ENCODE measurements at places on chromosomes 12 and 14.

GRCh38 chr14:74134484-74134883 lies 49.7 kb downstream of the LIN52 start:
- no peak for DNase-seq

DNA sequence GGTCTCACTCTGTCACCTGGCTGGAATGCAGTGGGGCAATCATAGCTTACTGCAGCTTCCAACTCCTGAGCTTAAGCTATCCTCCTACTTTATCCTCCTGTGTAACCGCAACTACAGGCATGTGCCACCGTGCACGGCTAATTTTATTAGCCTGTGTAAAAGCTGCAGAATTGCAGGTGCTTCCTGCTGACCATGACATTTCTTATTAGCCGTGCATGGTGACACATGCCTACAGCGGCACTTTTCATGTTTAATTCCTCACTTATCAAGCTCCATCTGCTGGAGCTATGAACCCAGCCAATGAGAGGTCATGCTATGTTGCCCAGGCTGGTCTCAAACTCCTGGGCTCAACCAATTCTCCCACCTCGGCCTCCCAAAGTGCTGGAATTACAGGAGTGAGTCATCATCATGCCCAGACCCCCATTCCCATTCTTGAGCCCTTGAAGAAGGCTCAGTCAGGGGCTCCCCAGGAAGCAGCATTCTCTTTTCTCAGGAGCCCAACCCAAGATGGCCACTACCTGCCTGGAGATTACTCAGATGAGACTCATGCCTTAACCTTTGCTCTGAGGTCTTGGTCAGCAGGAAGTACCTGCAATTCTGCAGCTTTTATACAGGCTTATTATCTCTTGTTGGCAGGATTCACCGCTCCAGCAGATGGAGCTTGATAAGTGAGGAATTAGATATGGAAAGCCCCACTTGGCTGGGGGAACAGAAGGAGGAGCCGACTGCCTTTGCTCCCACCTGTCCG lies 503.2 kb downstream of the MED13L start:
- DNase-seq, result no peak

DNA sequence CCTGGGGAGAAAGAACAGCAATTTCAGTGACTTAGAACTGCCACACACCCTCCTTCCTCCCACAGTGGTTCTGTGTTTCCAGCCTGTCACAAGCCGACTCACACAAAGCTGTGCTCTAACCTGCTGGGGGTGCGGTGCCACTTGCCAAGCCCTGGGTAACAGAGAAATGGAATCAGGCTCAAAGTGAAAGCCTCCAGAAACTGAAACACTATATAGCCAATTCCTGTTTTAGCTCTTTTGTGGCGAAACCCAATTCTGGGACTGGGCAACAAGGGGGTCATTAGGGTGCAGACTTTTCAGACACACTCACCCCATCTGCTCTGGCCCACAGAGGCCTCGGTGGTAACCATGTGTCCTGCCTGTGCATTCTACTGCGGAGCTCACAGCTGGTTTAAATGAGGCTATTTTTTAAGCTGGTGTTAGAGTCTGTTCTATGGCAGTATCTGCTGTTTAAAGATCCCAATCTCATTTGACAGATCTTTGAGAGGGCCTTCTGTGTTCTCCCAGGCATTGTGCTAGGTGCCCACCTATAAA lies 15.2 kb upstream of the ACTR6 start:
- no peak for DNase-seq

- DNase-seq, result no peak
These were observed 74.5 kb downstream of the PTHLH start for GRCh38 chr12:27898022-27898421.

DNA sequence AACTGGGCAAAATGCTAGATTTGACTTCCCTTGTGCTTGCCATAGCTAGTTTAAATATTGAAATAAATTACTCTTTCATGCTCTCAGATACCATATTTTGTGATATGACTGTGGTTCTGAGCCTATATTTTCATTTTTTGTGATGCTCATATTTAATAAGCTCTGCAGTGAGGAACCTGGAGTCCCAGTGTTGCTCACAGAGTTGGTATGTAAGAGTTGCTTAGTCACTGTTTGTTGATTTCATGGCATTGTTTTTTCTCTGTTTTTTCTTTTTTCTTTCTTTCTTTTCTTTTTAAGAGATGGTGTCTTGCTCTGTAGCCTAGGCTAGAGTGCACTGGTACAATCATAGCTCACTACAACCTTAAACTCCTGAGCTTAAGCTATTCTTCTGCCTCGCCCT lies 750.5 kb upstream of the TMEM132C start:
- DNase-seq, result no peak

DNA sequence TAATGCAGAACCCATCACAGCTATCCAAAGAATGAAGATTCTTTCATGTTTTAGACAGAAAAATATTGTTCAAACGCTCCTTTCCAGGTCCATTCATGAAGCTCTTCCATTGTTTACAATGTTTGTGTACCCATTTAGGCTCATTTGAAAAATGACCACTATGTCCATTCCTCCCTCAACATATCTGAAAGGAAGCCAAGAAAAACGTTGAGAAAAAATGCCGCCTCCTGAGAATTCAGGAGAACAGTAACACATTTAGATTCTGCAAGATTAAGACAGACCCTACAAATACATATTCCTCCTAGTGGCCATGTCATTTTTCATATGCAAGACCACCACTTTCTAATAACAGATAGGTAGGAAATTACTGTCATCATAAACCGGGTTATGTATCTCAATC lies 124.4 kb downstream of the SLC25A21 start:
- DNase-seq, result no peak

- peak; percentile 6 for DNase-seq
These were observed 47.3 kb upstream of the PAWR start for GRCh38 chr12:79737875-79738718.

GRCh38 chr12:55227643-55228042 lies 6.8 kb downstream of the OR10A7 start:
- DNase-seq, result no peak

GRCh38 chr14:100471441-100472093 lies 115.7 kb downstream of the BEGAIN start:
- no peak for DNase-seq

GRCh38 chr14:71789005-71789404 lies 143.2 kb upstream of the RGS6 start:
- no peak for DNase-seq

DNA sequence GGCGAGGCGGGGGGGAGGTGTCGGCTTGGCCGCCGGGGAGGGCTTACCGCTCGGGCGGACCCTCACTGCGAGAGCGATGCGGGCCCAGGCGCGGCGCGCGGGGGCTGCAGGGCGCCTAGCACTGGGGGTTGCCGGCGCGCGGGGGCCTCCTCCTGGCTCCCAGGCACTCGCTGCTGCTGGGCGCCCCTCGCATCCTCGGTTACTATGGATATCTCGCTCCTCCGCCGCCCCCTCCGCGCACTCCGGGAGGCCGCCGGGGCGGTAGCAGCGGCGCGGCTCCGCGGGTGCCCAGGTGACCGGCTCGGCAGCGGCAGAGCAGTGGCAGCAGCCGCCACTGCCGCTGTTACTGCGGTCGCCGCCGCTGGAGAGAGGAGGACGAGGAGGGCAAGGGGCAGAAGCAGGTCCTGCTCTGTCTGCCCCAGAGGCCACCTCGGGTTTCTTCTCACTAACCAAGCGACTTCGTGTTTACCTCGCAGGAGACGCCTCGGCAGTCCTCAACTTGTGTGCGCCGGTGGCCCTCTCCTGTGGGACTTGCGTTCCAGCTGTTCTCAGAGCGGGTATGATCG lies 250.1 kb downstream of the APAF1 start:
- DNase-seq, result no peak

DNA sequence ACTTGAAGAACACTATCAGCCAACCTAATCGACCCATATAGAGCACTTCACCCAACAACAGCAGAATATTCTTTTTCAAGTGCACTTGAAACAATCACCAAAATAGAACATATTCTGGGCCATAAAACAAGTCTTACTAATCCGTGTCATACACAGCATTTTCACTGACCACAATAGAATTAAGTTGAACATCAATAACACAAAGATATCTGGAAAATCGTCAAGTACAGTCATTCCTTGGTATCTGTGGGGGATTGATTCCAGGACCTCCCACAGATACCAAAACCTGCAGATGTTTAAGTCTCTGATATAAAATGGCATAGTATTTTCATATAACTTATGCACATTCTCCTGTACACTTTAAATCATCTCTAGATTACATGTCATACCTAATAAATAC lies 295.7 kb downstream of the BCL11B start:
- DNase-seq, result no peak

GRCh38 chr12:55861871-55862270 lies 19.1 kb upstream of the MMP19 start:
- no peak for DNase-seq

DNA sequence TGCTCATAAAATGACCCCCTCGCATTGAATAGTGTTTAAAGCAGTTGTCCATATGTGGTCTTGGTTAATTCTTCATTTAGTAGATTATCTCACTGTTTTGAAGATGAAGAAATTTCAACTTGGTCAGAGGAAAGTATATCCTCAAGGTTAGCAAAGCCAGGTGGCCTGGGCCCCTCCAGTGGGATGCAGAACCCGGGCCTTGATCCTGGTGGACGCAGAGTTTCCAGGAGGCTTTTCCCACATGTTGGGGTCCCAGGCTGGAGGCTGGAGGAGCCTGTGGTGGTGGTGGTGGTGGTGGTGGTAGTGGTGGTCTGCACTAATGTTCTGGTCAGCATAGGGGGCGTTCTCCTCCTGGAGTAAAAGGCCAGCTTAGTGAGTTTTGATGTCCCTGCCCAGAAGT lies 85.9 kb downstream of the ESRRB start:
- no peak for DNase-seq

- no peak for DNase-seq
These were observed 6.7 kb downstream of the HOXC5 start for GRCh38 chr12:54039417-54040147.

DNA sequence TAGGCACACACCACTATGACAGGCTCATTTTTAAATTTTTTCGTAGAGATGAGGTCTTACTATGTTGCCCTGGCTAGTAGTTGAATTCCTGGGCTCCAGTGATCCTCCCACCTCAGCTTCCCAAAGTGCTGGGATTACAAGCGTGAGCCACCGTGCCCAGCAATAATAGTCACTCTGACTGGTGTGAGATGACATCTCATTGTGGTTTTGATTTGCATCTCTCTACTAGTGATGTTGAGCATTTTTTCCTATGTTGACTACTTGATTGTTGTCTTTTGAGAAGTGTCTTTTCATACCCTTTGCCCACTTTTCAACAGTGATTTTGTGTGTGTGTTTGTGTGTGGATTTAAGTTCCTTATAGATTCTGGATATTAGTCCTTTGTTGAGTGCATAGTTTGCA lies 26.3 kb downstream of the ATP2A2 start:
- no peak for DNase-seq

GRCh38 chr14:100566586-100566985 lies 20.6 kb downstream of the BEGAIN start:
- DNase-seq, result no peak

DNA sequence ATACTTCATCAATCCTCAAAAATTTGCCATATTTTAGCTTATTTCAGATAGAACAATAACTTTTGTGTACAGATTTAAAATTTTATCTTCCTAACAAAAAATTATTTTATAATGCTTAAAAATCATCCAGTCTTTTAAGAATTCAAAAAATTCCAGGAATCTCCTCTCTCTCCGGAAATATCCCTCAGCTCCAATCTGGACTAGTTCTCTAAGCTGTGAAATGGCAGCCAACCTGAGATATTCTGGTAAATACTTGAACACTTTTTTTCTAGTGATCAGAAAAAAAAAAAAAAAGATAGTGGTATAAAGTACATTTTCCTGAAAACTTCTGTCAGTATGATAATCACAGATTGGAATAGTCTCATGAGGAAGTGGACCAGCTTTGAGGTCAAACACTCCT lies 57.6 kb downstream of the SSPN start:
- DNase-seq, result no peak

DNA sequence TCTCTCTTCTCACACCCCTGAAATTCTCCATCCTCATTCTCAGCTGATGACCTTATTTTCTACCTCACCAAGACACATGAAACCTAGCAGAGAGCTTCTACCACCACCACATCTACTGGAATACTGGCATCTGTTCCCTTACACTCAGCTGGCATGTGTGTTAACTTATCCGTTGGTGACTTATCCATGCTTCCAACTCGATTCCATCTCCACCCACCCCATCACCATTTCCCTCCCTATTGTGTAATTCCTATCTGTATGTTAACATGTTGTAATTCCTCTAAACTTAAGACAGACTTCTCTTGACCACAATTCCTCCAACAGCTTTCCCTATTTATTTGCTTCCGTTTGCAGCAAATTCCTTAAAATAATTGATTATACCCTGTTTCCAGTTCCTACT lies 15.4 kb downstream of the C1S start:
- DNase-seq, result no peak

DNA sequence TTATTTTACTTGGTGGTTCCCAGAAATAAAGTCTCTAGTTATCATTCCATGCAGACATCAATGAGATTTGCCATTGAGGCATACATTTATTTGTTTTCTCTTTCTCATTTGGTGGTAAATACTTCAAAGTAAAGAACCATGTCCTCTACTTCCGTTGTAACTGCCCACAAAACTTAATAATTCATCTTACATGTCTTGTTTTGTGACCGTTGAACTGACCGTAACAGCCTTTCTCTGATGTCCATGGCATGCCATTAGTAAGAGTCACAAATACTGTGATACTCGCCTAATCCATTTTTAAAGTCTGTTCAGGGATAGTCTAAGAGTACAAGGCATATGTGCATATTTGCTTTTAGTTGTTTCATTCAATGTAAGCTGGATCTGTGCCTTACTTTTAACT lies 145.3 kb downstream of the ETV6 start:
- no peak for DNase-seq

- no peak for DNase-seq
These were observed 86.9 kb downstream of the RIN3 start for GRCh38 chr14:92600318-92601053.

Data from GM12892 (cell line).